ENCODE measurements at places on chromosomes 13 and 19.

DNA sequence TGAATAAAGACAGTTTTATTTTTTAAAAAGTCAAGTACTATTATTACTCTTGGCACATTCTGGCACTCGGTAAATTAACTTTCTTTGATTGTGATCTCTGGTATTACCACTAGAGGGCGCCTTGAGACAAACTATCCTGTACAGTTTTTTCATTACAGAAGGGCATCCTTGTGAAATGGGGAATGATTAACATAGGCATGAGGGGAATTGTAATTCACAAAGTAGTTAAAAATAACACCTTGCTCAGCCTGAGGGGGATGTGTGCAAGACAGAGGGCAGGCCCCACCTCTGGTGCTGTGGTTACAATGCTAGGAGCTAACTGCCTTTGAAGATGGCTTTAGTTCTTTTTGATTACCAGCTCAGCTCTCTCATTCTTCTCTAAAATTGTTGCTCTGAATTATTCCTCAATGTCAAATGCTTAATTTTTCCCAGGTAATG, 24.2 kb upstream of the C1QTNF9B start:
- no peak for DNase-seq

DNA sequence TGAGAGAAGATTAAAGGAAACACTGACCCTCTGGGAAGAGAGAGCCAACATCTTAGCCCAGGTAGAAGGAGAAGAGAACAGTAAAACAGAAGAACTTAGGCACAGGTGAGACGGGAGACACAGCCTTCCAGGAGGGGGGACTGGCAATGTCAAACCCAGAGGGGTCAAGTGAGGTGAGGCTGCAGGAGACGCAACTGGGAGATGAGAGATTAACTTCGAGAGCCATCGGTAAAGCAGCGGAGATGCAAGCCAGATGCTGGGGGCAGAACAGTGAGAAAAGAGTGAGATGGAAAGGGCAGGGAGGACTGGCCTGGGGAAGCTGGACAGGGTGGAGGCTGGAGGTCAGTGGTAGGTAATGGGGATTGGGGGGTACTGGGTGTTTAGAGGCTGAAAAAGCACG, 5.2 kb downstream of the INSR start:
- DNase-seq = no peak

DNA sequence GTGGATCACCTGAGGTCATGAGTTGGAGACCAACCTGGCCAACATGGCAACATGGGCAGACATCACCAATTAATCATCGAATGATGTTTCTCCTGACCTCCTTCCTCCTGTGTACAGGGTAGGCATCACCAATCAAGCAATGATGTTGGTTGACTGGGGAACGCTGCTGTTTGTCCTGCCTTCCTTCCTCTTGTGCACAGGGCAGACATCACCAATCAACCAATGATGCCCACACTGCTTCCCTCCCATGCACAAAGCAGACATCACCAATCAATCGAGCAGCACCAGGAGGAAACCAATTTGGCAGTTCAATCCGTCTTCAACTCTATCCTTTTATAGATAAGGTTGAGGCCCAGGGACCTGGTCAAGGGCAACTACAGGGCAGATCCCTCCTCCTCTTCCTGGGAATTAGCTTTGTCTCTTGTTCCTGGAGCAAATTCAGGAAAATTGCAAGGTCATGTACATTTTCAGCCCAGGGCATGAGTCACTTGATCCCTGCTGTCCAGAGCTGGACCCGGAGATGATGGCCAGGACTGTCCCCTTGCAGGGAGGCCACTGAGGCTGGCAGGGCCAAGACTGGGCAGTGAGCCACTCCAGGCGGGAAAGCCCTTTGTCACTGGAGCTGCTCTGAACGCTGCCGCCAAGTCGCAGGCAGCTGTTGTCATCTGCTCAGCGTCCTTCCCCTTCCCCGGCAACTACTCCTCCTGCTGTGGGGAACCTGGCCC, 5.3 kb upstream of the CSNK1G2 start:
- DNase-seq = no peak

DNA sequence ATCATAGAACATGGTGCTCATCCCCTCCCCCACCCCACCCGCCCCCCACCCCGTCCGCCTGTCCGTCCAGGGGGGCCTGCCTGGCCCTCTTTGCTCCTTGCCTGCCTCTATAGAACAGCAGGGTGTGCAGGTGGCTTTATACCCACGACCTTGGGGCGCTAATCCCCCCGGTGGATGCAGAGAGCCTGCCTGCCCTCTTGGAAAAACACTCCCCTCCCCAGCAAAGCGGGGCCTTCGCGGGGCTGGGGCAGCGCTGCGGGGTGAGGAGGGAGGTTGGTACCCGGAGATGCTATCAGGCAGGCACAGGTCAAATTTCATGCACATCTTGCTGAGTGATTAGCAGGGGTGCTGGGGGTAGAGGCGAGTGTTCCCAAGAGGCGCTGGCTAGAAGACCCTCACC, 21.9 kb downstream of the RFX1 start:
- DNase-seq = no peak

DNA sequence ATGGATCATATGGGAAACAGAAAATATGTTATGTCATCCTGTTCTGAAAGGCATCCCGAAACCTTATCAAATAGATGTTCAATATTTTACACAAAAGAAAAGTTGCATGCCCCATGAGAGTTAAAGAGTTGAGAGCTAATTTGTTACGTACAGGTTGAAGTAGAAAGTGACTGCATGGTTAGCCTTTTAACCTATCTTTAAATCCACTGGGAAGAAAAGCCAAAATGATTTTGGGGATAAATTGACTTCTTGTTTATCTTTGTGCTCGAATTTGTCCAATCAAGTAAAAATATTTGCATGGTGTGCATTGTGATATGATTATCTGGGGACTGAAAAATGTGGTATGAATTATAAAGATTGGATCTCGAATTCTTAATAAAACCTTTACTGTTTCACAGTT, 230.1 kb downstream of the POSTN start:
- DNase-seq = no peak
